ENCODE measurements at places on chromosomes 6 and 20. TPM values are rescaled to one million over a fixed set of nuclear protein-coding genes. Genes with fewer than 3 reads are reported as not detected.

VGLL2 gene
- total RNA-seq = not detected

SLC13A3 gene
- total RNA-seq = 2.3 TPM

SLC18B1 gene
- 6.7 TPM for total RNA-seq

CRISP2 gene
- not detected for total RNA-seq

LTA gene
- not detected for total RNA-seq

RHAG gene
- total RNA-seq = not detected

ID1 gene
- total RNA-seq = 145 TPM

SLC17A3 gene
- total RNA-seq = not detected

BPIFA1 gene
- total RNA-seq = not detected

ZC2HC1B gene
- total RNA-seq = not detected

SLC25A27 gene
- 14.9 TPM for total RNA-seq

HS3ST5 gene
- total RNA-seq = not detected

C20orf144 gene
- total RNA-seq = not detected

ETV7 gene
- total RNA-seq = not detected

PSORS1C2 gene
- not detected for total RNA-seq

PPP1R3G gene
- 2.8 TPM for total RNA-seq

C6orf58 gene
- not detected for total RNA-seq

KHDRBS2 gene
- total RNA-seq = 0.14 TPM
